ENCODE measurements at places on chromosomes 2 and 18. TPM values are rescaled to one million over a fixed set of nuclear protein-coding genes. Genes with fewer than 3 reads are reported as not detected.

GRCh38 chr2:15748736-15749323 lies 157.2 kb downstream of the DDX1 start:
- no peaks in the 10 kb centered on the region for H3K36me3 ChIP-seq
- no peaks in the 10 kb centered on the region for H3K27me3 ChIP-seq
- H3K4me1 ChIP-seq = no peaks in the 10 kb centered on the region
- no peak overlapping the region for H3K27ac ChIP-seq
- no peak overlapping the region for H3K4me3 ChIP-seq

Gene ESCO1
- 13.3 TPM for total RNA-seq

GRCh38 chr2:39479696-39480095 lies 42.6 kb upstream of the MAP4K3 start:
- H3K27me3 ChIP-seq = no peaks in the 10 kb centered on the region
- no peaks in the 10 kb centered on the region for H3K4me1 ChIP-seq
- no peak for DNase-seq
- H3K27ac ChIP-seq = no peak overlapping the region

Gene TBR1
- not detected for total RNA-seq

Gene NAT8
- total RNA-seq = not detected

GRCh38 chr2:44938287-44939105 lies 3.0 kb upstream of the SIX3 start:
- no peak overlapping the region for H3K4me3 ChIP-seq
- peaks cover 79% of the 10 kb centered on the region for H3K27me3 ChIP-seq
- no peak overlapping the region for H3K27ac ChIP-seq

GRCh38 chr2:205885492-205886099 lies 200.4 kb downstream of the INO80D start:
- H3K4me1 ChIP-seq = no peaks in the 10 kb centered on the region
- peak; percentile 90 for DNase-seq
- no peaks in the 10 kb centered on the region for H3K36me3 ChIP-seq
- no peaks in the 10 kb centered on the region for H3K27me3 ChIP-seq

DNA sequence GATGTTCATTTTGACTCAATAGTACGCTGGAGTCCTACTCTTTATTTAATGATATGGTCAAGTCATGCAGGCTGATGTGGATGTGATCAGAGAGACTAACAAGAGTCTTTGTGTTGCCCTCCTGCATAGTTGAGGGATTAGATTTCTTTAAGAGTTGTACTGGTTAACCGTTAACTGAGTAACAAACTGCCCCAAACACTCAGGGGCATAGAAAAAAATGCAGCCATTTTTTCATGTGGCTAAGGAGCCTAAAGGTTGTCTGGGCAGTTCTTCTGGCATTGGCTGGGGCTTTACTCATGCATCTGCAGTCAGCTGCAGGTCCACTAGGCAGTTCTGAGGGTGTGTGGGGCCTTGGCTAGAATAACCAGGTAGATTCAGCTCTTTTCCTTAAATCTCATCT lies 32.5 kb downstream of the DOCK10 start:
- H3K27me3 ChIP-seq = no peaks in the 10 kb centered on the region
- H3K4me3 ChIP-seq = no peak overlapping the region
- DNase-seq = no peak

DNA sequence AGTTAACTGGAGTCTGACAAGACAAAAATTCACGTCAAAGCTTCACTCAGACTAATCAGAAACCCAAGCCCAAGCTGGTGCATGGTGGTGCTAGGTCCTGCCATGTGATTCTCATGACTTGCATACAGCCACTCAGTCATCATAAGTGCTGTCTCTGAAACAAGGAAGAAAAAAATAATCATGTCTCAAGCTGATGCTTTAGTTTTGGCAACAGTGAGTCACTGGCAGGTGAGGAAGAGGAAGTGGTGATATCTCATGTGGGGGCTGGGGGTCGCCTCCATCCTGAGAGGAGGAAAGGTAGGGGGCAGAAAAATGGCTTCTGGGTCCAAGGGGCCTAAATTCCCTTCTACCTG lies 136.3 kb downstream of the TMEM163 start:
- no peak overlapping the region for H3K4me3 ChIP-seq
- no peak overlapping the region for H3K27ac ChIP-seq
- H3K36me3 ChIP-seq = no peaks in the 10 kb centered on the region
- DNase-seq = no peak
- H3K4me1 ChIP-seq = no peaks in the 10 kb centered on the region

DNA sequence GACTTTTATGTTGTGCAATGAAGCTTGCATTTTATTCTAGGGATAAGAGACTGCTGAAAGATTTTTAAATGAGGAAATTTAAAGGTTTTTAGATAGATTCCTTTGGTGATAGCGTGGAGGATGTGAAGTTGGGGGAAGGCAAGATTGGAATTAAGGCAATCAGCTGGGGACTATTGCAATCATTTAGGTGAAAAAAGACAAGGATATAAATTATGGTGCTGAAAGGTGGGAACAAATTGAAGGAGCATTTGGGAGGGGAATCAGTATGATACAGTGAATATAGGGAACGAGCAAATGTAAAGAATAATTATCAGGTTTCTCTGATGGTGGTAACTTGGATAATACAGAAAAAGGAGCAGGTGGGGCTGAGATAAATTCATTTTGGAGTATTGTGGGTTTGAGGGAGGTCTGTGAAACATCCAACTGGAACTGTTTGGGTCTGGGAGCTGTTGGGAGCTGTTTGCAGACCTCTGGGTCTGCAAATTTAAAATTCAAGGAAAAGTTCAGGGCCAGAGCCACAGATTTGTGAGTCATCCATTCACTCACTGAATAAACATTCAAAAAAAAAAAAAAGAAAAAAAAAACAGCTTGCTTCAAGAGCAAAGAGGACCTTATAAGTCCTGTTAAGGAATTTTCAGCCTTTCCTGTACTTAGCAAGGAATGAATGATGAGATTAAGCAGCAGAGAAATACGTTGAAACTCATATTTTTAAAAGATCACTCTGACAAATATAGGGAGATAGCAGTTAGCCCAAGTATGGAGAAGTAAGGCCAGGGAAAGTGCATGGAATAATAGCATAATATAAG lies 257.5 kb upstream of the FN1 start:
- DNase-seq = no peak
- H3K27me3 ChIP-seq = no peaks in the 10 kb centered on the region
- peak overlapping the region; percentile 82 for H3K27ac ChIP-seq
- H3K36me3 ChIP-seq = no peaks in the 10 kb centered on the region
- H3K4me3 ChIP-seq = no peak overlapping the region

Gene MMADHC
- 72.9 TPM for total RNA-seq

- peak; percentile 33 for DNase-seq
- H3K4me1 ChIP-seq = no peaks in the 10 kb centered on the region
- H3K27ac ChIP-seq = no peak overlapping the region
These were observed 2.8 kb upstream of the CYB5A start for GRCh38 chr18:74294526-74294925.

GRCh38 chr2:218319813-218320365 lies 27.6 kb upstream of the TMBIM1 start:
- no peak overlapping the region for H3K27ac ChIP-seq
- H3K4me3 ChIP-seq = no peak overlapping the region
- H3K27me3 ChIP-seq = no peaks in the 10 kb centered on the region

DNA sequence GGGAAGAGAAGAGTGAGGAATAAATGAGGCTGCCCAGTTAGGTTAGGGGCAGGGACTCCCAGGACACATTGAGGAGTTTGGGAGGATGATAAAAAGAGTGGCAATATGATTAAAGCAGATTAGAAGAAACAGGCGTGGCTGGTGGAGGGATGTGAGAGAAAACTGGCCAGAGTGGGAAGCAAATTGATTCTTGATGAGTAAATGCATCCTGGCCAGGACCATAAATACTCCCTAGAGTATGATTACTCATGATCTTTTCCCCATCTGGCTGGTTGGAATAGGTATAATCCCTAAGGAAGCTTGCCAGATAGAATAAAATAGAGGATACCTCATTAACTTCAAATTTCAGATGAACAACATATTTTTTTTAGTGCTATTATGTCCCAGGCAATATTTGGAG lies 21.5 kb upstream of the DAW1 start:
- H3K27me3 ChIP-seq = no peaks in the 10 kb centered on the region
- H3K4me3 ChIP-seq = no peak overlapping the region
- H3K27ac ChIP-seq = no peak overlapping the region
- H3K36me3 ChIP-seq = no peaks in the 10 kb centered on the region

GRCh38 chr18:45838302-45839070 lies 13.0 kb downstream of the SIGLEC15 start:
- no peak for DNase-seq
- H3K4me3 ChIP-seq = no peak overlapping the region
- no peak overlapping the region for H3K27ac ChIP-seq
- H3K36me3 ChIP-seq = no peaks in the 10 kb centered on the region

- no peaks in the 10 kb centered on the region for H3K4me1 ChIP-seq
- H3K27ac ChIP-seq = no peak overlapping the region
- no peak for DNase-seq
- no peaks in the 10 kb centered on the region for H3K27me3 ChIP-seq
- H3K36me3 ChIP-seq = no peaks in the 10 kb centered on the region
- no peak overlapping the region for H3K4me3 ChIP-seq
These were observed 101.1 kb downstream of the TRABD2A start for GRCh38 chr2:84779781-84780180.

Gene MRPL19
- total RNA-seq = 40.4 TPM

GRCh38 chr18:39698436-39698835 lies 2132.8 kb upstream of the CELF4 start:
- H3K4me1 ChIP-seq = no peaks in the 10 kb centered on the region
- H3K27ac ChIP-seq = no peak overlapping the region
- no peaks in the 10 kb centered on the region for H3K36me3 ChIP-seq
- H3K27me3 ChIP-seq = no peaks in the 10 kb centered on the region

- H3K27ac ChIP-seq = no peak overlapping the region
- no peaks in the 10 kb centered on the region for H3K4me1 ChIP-seq
- no peak overlapping the region for H3K4me3 ChIP-seq
- no peak for DNase-seq
These were observed 228.1 kb upstream of the RAB6C start for GRCh38 chr2:129751409-129751808.

Gene FEV
- not detected for total RNA-seq

- H3K4me3 ChIP-seq = no peak overlapping the region
- H3K27me3 ChIP-seq = no peaks in the 10 kb centered on the region
- H3K4me1 ChIP-seq = no peaks in the 10 kb centered on the region
- H3K27ac ChIP-seq = no peak overlapping the region
These were observed 11.9 kb upstream of the SLC40A1 start for GRCh38 chr2:189592353-189592984.

GRCh38 chr2:145769011-145769716 lies 1249.2 kb upstream of the ZEB2 start:
- no peak for DNase-seq
- no peaks in the 10 kb centered on the region for H3K4me1 ChIP-seq
- H3K4me3 ChIP-seq = no peak overlapping the region
- H3K27me3 ChIP-seq = no peaks in the 10 kb centered on the region
- H3K27ac ChIP-seq = no peak overlapping the region

- H3K36me3 ChIP-seq = no peaks in the 10 kb centered on the region
- H3K27me3 ChIP-seq = no peaks in the 10 kb centered on the region
- H3K4me1 ChIP-seq = no peaks in the 10 kb centered on the region
These were observed 79.0 kb downstream of the TNP1 start for GRCh38 chr2:216780843-216781242.

DNA sequence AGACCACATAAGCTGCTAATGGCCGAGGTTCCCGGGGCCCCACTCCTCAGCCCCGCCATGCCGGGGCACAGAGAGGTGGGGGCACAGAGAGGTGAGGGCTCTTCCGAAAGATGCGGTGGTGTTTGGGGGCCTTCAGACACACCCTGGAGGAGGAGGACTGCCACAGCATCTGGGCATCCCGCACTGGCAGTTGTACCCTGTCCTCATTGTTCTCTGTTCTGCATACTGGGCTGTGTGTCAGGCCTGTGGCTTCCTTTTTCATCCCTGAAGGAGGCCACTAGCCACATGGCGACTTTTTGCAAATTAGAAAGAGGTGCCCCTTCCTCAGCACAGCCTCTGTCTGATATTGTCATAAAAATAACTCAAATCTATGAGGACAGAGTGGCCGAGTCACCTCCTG lies 150.1 kb downstream of the CTIF start:
- no peak overlapping the region for H3K27ac ChIP-seq
- H3K4me3 ChIP-seq = no peak overlapping the region

Gene BARD1
- 45.6 TPM for total RNA-seq

GRCh38 chr2:134897932-134898331 lies 20.7 kb upstream of the CCNT2 start:
- H3K36me3 ChIP-seq = no peaks in the 10 kb centered on the region
- H3K4me3 ChIP-seq = no peak overlapping the region
- H3K4me1 ChIP-seq = no peaks in the 10 kb centered on the region
- no peak overlapping the region for H3K27ac ChIP-seq

Gene ESPNL
- 0.34 TPM for total RNA-seq

Gene AAK1
- total RNA-seq = 17.1 TPM

- no peak for DNase-seq
- no peaks in the 10 kb centered on the region for H3K36me3 ChIP-seq
- no peak overlapping the region for H3K27ac ChIP-seq
- no peak overlapping the region for H3K4me3 ChIP-seq
These were observed 15.4 kb upstream of the HNMT start for GRCh38 chr2:137948894-137949293.

DNA sequence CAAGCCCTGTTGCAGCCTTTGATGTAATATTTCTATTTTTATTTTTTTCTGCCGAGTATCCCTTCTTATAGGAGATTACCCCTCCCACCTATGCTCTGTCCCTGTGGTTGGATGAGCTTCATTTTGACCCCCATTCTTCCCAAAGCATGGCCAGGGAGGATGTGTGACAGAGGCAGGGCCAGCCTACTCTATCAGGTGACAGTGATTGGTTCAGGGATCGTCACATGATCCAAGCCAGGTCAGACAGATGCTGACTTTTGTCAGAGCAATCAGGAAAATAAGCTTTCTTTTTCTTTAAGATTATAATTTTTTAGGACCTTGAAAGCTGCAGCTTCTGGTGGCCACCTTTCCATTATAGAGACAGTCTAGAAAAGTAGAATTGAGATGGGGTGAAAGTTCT lies 314.3 kb downstream of the NUP35 start:
- DNase-seq = no peak
- no peak overlapping the region for H3K4me3 ChIP-seq
- H3K4me1 ChIP-seq = no peaks in the 10 kb centered on the region
- no peaks in the 10 kb centered on the region for H3K27me3 ChIP-seq

Gene SKOR2
- total RNA-seq = not detected

- no peak overlapping the region for H3K27ac ChIP-seq
- DNase-seq = no peak
- H3K36me3 ChIP-seq = no peaks in the 10 kb centered on the region
- H3K4me3 ChIP-seq = no peak overlapping the region
- no peaks in the 10 kb centered on the region for H3K4me1 ChIP-seq
- H3K27me3 ChIP-seq = no peaks in the 10 kb centered on the region
These were observed 58.0 kb downstream of the RND3 start for GRCh38 chr2:150429384-150429961.

DNA sequence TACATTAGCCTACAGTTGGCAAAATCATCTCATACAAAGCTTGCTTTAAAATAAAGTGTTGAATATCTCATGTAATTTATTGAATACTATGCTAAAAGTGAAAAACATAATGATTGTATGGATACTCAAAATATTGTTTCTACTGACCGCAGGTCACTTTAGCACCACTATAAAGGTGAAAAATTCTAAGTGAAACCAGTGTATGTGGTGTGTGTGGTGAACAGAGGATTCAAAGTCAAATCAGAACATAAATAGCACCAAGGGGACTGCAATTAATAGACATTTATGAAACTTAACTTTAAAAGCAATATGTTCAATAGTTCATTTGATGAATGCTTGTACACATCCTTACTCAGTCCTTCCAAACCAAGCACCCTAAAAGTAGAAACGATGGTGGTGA lies 145.8 kb downstream of the AKAIN1 start:
- H3K4me3 ChIP-seq = no peak overlapping the region
- H3K27me3 ChIP-seq = no peaks in the 10 kb centered on the region
- no peaks in the 10 kb centered on the region for H3K36me3 ChIP-seq

GRCh38 chr2:226622484-226622883 lies 177.1 kb downstream of the IRS1 start:
- H3K27me3 ChIP-seq = no peaks in the 10 kb centered on the region
- DNase-seq = no peak
- H3K36me3 ChIP-seq = no peaks in the 10 kb centered on the region
- no peak overlapping the region for H3K4me3 ChIP-seq
- H3K27ac ChIP-seq = peak overlapping the region; percentile 74
